ENCODE measurements at places on chromosomes 5 and 9.

DNA sequence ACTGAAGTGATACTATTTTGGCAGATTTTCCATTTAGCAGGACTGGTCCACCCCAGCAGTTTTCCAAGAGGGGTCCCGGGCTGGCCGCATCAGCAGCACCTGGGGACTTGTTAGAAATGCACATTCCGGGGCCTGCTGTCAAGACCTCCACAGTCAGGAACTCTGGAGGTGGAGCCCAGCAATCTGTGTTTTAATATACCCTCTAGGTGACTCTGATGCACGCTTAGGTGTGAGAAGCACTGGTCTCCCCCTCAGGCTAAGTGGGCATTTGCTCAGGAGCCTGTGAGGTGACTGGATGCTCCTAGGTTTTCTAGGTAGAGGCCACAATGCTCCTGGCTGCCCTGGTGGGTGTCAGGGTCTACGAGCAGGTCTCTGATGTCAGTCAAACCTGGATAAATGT lies 81.7 kb downstream of the DCP2 start:
- DNase-seq: no peak

GRCh38 chr9:14393418-14393817 lies 79.5 kb upstream of the NFIB start:
- no peak for DNase-seq

DNA sequence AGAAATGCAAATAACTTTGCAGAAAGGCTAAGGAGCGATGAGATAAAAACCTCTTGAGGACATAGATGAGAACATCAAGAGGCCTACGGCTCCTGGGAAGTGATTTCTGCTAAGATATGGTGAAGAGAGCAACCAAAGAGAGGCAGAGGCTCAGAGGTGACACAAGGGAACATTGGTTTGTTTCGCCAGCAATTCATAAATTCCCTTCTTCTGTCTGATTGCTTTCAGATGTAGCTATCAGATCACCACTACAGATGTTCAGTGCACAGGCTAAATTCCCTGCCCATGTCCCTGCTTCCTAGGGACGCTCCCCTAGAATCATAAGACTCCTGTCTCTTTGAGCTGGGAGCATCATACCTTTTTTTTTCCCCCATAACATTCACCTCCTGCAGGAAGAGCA lies 11.2 kb downstream of the AGXT2 start:
- no peak for DNase-seq

DNA sequence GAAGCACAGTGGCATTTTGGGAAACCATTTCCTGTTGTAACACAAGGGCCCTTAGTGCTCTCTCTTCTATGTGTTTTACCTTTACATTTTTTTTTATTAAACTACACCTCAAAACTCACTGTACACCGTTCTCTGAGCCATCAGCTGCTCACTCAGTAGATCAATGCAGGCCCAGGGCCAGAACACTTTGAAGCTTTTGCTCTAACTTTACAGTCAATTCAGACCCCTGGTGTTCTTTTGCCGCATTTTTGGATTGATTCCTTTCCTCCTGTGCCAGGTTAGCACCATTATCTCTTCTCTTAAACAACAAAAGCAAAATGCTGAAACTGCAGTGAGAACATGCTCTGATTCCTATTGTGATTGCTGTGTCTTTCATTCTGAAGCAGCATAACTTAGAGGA lies 269.8 kb upstream of the RGMB start:
- no peak for DNase-seq

DNA sequence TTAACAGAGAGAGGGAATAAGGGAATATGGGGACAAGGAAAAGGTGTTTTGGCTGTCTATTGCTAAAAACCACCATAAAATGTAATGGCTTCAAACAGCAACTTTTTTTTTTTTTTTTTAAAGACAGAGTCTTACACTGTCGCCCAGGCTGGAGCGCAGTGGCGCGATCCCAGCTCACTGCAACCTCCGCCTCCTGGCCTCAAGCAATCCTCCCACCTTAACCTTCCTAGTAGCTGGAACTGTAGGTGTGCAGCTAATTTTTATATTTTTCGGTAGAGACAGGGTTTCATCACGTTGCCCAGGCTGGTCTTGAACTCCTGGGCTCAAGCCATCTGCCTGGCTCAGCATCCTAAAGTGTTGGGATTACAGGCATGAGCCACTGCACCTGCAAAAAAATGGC lies 4.3 kb upstream of the SPATA24 start:
- no peak for DNase-seq

DNA sequence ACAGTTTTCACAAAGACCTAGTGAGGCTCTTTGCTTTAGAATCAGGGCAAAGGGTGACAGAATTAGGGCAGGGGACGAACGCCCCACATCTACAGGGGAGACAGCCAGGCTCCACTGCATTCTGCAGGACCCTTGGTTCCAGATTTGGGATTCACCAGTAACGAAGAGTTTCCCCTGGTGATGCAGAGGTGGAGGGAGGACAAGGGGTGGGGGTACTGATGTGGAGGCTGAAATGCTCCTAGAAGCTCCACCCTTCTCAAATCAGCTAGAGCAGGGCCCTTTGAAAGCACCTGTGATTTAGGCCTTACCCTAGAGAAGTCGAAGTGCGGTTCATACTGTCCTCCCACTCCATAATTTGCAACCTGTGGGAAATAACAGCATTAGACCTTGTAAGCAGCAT lies 29.1 kb downstream of the P4HA2 start:
- DNase-seq: no peak

DNA sequence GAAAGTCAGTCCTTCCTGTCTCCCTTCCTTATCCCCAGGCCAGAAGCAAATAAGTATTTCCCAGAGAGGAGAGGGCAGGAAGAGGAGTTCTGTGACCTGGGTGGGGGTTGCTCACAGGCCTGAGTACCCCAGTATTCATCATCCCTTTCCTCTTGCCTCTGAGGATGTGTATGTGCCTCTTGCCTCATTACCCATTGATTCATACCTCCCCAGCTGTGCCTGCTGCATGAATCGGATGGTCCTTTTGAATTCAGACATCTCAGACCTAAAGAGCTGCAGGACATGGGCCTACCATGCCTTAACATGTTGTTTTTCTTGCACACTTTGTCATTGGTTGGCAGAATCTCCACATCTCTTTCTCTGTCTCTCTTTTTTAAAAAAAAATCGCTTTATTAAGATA lies 112.8 kb upstream of the SHB start:
- no peak for DNase-seq

GRCh38 chr5:50751064-50751657 lies 84.7 kb downstream of the PARP8 start:
- DNase-seq: peak; percentile 26

DNA sequence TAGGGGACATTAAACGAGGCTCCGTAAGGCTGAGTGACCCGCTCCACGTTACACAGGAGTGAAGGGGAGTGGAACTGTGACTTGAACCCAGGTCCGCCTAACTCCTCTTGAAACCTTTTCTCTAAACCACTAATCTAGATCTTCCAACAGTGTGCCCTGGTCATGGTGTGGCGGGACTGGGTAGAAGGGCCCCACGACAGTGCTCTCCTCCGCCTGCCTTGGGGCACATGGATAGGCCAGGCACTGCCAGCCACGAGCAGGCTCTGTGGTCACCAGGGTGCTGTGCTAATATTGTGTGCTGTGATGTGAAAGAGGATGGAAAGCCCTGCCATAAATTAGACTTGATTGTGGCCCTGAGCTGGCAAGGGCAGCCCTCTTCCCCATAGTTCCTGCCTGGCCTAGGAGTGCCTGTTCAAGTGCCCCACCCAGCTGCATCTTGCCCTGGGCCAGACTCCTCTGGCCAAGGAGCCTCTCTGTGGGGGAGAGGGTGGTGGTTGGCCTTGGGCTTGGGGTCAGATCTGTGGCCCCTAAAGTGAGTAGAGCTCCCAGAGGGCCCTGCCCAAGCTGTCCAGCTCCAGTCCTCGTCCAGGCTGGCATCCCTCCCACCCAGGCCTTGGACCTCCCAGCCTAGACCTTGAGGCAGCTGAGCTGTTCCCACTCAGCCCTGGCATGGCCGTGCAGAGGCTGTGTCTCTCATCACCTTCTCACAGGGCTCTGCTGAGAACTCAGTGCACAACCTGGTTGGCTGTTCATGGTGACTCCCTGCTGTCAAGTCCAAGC lies 67.8 kb upstream of the TBC1D2 start:
- no peak for DNase-seq

- DNase-seq: no peak
Observed at GRCh38 chr9:121735793-121736770, 84.6 kb downstream of the DAB2IP start.
